ENCODE measurements at places on chromosomes 1 and 21.

DNA sequence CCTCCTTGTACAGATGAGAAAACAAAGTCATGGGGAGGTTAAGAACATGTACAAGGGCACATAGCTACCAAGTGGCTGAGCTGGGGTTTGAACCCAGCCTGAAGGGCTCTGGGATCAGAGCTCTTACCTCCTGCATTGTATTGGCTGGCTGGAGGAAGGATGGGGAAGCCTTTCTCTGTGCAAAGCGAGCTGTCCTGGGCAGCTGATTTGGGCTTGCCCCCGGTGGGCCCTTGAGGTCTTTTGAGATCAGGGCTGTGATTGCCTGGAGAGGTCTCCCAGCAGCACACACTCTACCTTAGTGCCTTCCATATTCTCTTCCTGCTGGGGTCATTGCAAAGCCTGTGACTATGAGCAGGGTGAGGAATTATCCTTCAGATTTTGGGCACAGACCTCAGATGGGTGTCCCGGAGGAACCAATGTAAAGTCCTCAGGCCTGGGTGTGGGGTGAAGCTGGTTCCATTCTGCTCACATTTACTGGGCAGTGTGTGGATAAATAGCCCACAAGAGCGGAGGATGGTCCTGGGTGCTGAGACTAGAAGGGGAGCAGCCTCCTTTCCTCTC, 53.3 kb upstream of the EPS8L3 start:
- DNase-seq = no peak

DNA sequence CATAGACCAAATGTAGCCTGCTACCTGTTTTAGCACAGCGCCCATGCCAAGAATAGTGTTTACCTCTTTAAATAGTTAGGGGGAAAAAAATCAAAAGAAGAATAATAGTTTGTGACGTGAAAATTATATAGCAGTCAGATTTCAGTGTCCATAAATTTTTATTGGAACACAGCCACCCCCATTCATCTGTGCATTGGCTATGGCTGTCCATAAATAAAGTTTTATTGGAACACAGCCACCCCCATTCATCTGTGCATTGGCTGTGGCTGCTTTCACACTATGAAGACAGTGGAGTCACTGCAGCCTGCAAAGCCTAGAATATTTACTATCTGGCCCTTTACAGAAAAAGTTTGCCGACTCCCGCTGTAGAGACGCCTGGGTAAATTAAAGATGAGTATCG, 20.9 kb downstream of the EPHX1 start:
- no peak for DNase-seq

- DNase-seq = no peak
These were observed 20.2 kb downstream of the C1orf115 start for GRCh38 chr1:220710333-220710732.

DNA sequence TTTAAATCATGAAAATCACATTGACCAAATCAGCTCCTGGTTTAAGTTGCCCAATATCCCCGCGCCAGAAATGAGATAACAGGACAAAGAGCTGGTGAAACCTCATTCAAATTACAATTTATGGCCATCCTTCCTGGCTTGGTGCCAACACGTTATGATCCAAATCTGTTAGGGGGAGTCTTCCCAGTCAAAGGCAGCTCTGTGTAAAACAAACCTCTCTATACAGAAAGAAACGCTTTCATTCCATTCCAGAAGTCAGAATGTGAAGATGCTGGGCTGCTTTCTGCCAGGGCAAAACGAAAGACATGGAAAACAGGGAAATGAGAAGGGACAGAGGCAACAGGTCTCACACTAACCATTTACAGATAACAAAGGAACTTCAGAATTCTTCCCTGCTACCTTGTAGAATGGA, 53.5 kb upstream of the TIAM1 start:
- DNase-seq = no peak

GRCh38 chr1:234871710-234872271, 256.8 kb downstream of the TOMM20 start:
- no peak for DNase-seq

DNA sequence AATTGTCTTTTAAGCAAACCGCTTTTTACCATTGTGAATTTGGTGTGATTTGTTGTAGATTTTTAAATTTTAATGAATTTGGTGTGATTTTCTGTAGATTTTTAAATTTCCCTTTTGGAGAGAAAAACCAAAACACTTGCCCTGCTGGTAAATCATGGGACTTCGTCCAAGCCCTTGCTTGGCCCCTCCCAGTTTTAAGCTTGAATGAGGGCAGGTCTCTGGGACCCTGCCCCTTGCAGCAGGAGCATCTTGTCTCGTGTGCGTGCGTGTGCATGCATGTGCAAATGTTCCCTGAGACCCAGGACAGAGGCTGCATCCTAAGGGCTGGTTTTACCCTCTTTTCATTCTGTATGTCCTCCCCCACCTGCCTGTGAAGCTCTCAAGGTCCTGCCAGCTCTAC, 248.6 kb downstream of the GREM2 start:
- DNase-seq = no peak

DNA sequence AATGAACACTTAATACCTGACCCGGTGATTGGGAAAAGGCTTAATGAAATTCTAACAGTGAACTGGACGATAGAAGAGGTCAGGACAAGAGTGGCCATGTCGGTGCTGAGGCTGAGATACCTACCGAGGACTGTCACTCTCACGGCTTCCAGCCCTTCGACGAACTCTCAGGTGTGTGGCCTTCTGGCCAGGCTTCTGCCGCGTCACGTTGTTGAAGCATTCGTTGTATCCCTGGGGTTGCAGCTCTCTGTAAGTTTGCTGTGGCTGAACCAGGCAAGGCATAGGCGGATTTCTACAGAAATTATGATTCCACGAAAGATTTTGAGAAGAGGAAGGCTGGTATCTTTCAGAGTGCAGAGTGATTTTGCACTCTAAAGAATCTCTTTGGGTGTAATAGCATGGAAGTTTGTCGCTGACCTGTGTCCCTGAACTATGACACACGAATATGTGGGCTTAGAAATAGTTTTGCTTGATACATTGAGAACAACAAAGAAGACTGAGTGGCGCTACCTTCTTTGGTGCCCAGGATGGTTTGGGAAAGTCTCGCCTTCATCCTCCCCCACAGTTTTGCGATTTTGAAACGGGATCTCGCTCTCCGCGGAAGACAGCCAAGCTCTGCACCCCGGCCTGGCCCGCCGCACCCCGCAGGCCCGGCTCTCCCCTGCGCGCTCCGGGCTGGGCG, 403 bp upstream of the EPHX4 start:
- no peak for DNase-seq

DNA sequence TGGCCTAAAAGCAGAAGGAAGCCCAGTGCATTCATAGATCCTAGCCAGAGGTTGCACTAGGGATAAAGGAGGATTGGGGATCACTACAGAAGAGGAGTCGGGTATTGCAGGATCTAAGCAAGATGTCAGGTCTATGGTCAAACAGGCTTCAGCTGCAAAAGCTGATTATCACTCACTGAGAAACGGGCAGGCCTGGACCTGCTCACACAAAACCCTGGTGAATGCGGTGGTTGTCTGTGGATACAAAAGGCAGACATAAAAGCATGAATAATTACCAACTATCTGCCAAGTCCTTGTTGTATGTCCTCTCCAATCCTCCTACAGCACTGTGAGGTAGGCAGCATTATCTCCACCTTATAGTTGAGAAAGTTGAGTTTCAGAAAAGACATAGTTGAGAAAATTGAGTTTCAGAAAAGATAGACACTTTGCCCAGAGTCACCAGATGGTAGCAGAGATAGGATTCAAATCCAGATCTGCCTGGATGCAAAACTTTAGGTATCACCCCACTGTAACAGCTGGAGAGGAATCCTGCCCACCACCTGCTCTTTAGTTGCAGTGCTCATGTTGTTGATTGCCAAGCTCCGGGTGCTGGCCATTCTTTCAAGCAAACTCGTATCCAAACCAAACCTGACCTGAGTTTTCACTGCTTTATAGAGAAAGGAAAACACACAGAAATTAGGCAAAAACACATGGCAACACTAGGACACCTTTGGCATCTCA, 49.6 kb upstream of the HOOK1 start:
- DNase-seq = no peak
